Progenitor cell of endocrine pancreas (in vitro differentiated cells): ENCODE measurements at places on chromosomes 2 and 18. TPM values are rescaled to one million over a fixed set of nuclear protein-coding genes. Genes with fewer than 3 reads are reported as not detected.

APLF gene
- total RNA-seq, result 10.6 and 11.6 TPM in 2 replicates

AGXT gene
- 1.0 and 1.2 TPM in 2 replicates for total RNA-seq

DNA sequence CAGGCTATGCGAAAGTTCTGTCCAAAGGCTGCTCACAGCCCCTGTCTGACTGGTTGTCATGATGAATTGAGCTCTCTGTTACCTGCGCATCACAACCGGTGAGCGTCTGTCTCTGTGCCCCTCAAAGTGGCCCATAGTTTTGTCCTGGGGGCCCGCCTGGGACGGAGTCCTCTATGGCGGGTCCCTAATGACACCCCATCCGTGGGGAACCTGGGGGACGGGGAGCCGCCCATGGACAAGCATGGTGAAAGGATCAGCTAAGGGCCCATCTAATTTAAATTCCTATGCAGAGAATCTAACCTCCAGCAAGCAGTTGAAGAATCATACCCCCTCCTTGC, 473 bp downstream of the ELMOD3 start:
- no peak for DNase-seq

GRCh38 chr18:37844209-37844970, 278.8 kb upstream of the CELF4 start:
- no peak for DNase-seq

- no peak for DNase-seq
Measured at GRCh38 chr2:241896746-241897201, 27.2 kb downstream of the RTP5 start.

DNA sequence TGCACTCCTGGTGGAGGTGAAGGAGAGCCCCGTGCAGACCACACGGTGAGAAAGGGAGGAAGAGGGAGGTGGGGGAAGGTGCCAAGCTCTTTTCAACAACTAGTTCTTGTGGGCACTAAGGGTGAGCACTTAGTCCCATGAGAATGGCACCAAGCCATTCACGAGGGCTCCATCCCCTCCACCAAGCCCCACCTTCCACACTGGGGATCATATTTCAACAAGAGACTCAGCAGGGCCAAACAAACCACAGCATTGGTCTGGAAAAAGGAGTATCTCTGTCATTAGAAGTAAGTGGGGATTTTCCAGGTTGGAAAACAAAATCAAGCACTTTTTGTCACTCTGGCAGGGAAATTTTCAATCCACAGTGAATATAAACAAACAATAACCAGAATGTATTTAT, 38.4 kb downstream of the ZAP70 start:
- no peak for DNase-seq

GRCh38 chr18:46518438-46518837, 138.6 kb downstream of the LOXHD1 start:
- no peak for DNase-seq

DNA sequence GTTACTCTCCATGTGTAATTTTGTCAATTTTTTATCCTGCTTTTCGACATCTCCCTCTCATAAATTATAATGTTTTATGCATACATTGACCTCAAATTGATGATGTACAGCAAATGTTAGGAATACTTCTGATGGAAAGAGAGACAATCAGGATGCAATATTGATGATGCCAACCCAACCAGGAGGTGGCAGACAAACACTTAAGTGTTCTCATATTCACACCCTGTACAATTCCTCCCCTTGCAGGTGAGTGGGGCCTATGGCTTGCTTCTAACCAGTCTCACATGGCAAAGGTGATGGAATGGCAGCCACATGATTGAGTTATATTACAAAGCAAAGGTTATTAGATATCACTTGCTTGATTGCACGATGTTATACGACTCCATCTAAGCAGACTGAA, 594.3 kb upstream of the REG3G start:
- DNase-seq, result no peak
